ENCODE measurements at places on chromosomes 13 and 19.

GRCh38 chr13:91212231-91212630, 135.3 kb upstream of the MIR17HG start:
- DNase-seq = no peak
- no peaks in the 10 kb centered on the region for H3K36me3 ChIP-seq
- peak overlapping the region; percentile 65 for H3K27ac ChIP-seq
- H3K27me3 ChIP-seq = no peaks in the 10 kb centered on the region

- H3K27ac ChIP-seq = no peak overlapping the region
- H3K27me3 ChIP-seq = no peaks in the 10 kb centered on the region
- peaks cover 5% of the 10 kb centered on the region for H3K36me3 ChIP-seq
Measured at GRCh38 chr19:3094601-3095440, 659 bp downstream of the GNA11 start.

GRCh38 chr19:15463861-15464371, 428 bp downstream of the RASAL3 start:
- H3K4me1 ChIP-seq = no peaks in the 10 kb centered on the region
- H3K4me3 ChIP-seq = no peak overlapping the region
- no peaks in the 10 kb centered on the region for H3K36me3 ChIP-seq
- no peak overlapping the region for H3K27ac ChIP-seq
- no peak for DNase-seq
- peaks cover 12% of the 10 kb centered on the region for H3K27me3 ChIP-seq

DNA sequence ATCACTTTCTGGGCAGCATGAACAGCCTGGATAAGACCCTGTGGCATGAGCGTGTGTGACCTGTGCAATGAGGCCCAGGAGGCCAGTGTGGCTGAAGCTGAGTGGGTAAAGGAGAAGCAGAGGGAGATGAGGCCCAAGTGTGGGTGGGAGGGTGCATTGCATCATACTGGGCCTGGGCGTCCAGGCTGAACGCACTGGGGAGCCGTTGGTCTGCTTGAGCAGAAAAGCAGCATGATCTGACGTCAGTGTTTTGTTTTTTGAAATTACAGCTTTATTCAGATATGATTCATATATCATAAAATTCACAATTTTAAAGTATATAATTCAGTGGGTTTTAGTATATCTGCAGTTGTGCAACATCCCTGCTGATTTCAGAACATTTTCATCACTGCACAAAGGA, 409.7 kb downstream of the HS6ST3 start:
- H3K4me1 ChIP-seq = no peaks in the 10 kb centered on the region
- H3K27me3 ChIP-seq = no peaks in the 10 kb centered on the region
- H3K4me3 ChIP-seq = no peak overlapping the region
- no peaks in the 10 kb centered on the region for H3K36me3 ChIP-seq

- no peak overlapping the region for H3K4me3 ChIP-seq
- H3K27me3 ChIP-seq = no peaks in the 10 kb centered on the region
- H3K27ac ChIP-seq = no peak overlapping the region
- H3K36me3 ChIP-seq = no peaks in the 10 kb centered on the region
- peaks cover 3% of the 10 kb centered on the region for H3K4me1 ChIP-seq
Measured at GRCh38 chr13:76790526-76790925, 95.7 kb downstream of the KCTD12 start.

DNA sequence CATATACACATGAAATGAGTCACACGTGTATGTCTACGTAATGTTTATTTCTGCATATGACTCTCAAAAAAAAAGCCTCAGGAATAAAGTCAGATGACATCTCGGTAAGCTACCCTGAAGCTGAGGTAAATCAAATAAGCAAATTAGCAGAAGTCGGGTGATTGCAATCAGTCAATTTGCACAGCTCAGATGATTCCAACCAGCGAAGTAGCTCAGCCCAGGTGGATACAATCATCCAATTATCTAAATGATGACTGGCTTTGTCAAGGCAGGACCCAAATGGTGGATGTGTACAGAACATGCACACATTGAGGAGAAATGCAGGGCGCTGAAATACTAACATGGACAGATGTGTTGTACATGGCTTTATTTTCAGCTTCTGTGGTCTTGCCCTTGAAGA, 148.5 kb downstream of the ZNF486 start:
- no peaks in the 10 kb centered on the region for H3K36me3 ChIP-seq
- H3K4me1 ChIP-seq = no peaks in the 10 kb centered on the region
- no peak for DNase-seq

DNA sequence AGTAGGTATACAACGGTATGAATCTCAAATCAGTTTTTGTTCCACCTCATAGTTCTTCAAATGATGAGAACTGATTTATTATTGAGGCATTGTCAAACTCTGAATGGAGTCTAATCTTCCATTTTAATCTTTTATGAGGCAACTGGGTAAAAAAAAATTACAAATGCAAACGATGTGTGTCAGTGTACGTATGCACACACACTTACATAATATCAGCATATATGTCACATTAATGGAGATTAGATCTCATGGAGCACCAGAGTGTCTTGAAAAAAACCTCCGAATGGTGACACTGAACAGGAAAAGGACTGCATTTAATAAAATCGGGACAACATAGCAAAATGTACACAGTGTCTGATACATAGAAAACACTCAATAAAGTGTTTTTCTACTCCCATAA, 842.7 kb downstream of the EFNB2 start:
- H3K4me3 ChIP-seq = no peak overlapping the region
- H3K27me3 ChIP-seq = no peaks in the 10 kb centered on the region
- H3K4me1 ChIP-seq = no peaks in the 10 kb centered on the region
- H3K36me3 ChIP-seq = no peaks in the 10 kb centered on the region

GRCh38 chr19:31668921-31669320, 319.7 kb upstream of the TSHZ3 start:
- H3K4me3 ChIP-seq = no peak overlapping the region
- no peaks in the 10 kb centered on the region for H3K36me3 ChIP-seq
- no peak overlapping the region for H3K27ac ChIP-seq
- no peak for DNase-seq
- no peaks in the 10 kb centered on the region for H3K27me3 ChIP-seq

DNA sequence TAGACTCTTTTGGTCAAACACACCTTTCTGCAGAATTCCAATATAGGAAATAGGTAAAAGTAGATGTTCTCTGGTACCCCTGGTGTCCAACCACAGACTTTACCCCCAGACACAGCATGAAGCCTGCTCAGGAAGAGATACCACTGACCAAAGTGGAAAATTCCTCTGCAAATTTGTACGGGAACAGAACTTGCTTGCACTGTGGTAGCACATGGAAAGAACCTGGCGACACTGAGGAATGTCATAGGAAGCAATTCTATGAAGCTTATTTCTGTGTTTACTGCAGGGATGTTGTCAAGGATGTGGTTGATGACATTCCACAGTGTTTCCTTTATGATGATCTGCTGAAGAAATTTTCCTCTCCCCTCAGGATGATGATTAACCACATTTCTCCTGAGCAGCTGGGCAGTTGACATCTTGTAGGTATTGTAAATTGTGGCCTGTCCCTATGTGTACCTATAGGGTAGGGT, 48.9 kb upstream of the TNFSF11 start:
- no peak for DNase-seq
- no peak overlapping the region for H3K27ac ChIP-seq
- no peaks in the 10 kb centered on the region for H3K4me1 ChIP-seq
- no peak overlapping the region for H3K4me3 ChIP-seq

- H3K27ac ChIP-seq = no peak overlapping the region
- DNase-seq = peak; percentile 86
- no peaks in the 10 kb centered on the region for H3K36me3 ChIP-seq
- H3K4me3 ChIP-seq = no peak overlapping the region
- H3K27me3 ChIP-seq = no peaks in the 10 kb centered on the region
Measured at GRCh38 chr19:51514866-51515481, 13.4 kb upstream of the SIGLEC12 start.

DNA sequence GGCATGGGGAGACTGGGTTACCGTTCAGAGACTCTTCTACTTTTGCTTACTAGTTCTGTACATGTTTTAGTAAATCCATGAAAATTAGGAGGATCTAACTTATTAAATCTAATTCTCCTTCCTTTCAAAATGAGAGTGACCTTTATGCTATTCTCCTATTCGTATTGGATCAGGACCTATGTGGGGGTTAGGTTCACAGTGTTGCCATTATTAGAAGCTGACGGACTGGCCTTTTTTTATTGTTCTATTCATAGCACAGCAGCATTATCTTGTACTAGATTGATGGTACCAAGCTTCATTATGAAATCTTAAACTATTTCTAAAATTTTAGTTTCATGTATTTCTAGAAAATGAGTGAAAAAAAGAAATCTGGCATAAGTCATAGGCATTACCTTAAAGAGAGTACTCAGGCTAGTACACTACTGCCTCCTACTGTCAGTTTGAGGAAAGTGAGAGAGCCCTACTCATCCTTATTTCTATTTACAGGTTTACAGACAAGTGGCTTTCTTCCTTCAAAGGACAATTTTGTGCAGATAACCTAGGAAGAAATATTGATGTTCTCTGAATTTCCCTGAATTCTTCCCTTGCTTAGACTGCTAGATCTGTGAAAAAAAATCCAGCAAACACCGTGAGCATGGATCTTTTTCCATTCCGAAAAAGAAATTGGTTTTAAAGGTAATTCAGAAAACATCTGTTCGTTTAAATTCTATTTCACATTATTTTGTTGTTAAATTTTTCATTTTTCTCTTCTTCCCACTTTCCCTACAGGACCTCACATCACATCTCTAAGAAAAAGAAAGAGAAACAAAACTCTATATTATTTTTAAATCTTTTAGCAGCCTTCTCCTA, 485.5 kb downstream of the DIAPH3 start:
- DNase-seq = peak; percentile 29
- H3K27ac ChIP-seq = no peak overlapping the region
- no peaks in the 10 kb centered on the region for H3K36me3 ChIP-seq
- no peaks in the 10 kb centered on the region for H3K4me1 ChIP-seq
- no peak overlapping the region for H3K4me3 ChIP-seq

GRCh38 chr13:23500849-23501248, 67.3 kb upstream of the SACS start:
- H3K27me3 ChIP-seq = no peaks in the 10 kb centered on the region
- H3K36me3 ChIP-seq = no peaks in the 10 kb centered on the region
- H3K4me3 ChIP-seq = no peak overlapping the region
- DNase-seq = peak; percentile 95
- H3K27ac ChIP-seq = no peak overlapping the region

GRCh38 chr19:10911579-10912363, 16.7 kb downstream of the YIPF2 start:
- peaks cover 12% of the 10 kb centered on the region for H3K4me1 ChIP-seq
- DNase-seq = peak; percentile 50
- peaks cover 64% of the 10 kb centered on the region for H3K36me3 ChIP-seq
- H3K27ac ChIP-seq = peak overlapping the region; percentile 35

DNA sequence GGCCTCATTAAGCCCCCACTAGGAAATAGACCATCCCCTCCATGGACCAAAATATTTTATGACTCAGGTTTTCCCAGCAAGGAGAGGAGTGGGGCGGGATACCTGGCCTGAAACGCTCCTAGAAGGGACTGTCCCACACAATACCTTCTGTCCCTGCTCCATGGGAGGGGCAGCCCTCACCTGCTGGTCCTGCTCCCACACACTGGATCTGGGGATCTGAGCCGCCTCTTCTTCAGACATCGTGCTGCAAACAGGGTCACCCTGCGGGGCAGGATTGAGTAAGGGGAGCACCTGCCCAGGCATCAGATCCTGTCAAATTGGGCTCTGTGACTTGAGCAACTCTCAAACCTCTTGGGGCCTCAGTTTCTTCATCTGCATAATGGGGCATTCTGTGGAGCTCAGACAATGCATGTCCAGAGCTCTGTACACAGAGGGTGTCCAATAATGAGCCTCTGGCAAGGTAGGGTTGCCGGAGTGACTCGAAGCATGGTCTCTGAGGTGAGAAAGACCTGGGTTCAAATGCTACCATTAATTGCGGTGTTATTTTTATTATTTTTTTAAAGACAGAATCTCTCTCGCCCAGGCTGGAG, 1.1 kb downstream of the PLIN5 start:
- no peak for DNase-seq
- peaks cover 3% of the 10 kb centered on the region for H3K27me3 ChIP-seq
- no peaks in the 10 kb centered on the region for H3K36me3 ChIP-seq
- no peak overlapping the region for H3K27ac ChIP-seq
- peaks cover 8% of the 10 kb centered on the region for H3K4me1 ChIP-seq
- H3K4me3 ChIP-seq = no peak overlapping the region

- H3K4me3 ChIP-seq = no peak overlapping the region
- H3K27ac ChIP-seq = no peak overlapping the region
- no peak for DNase-seq
- H3K4me1 ChIP-seq = peaks cover 4% of the 10 kb centered on the region
- H3K36me3 ChIP-seq = no peaks in the 10 kb centered on the region
Measured at GRCh38 chr19:33865306-33865705, 68.6 kb downstream of the KCTD15 start.

- no peaks in the 10 kb centered on the region for H3K4me1 ChIP-seq
- no peak overlapping the region for H3K27ac ChIP-seq
- no peaks in the 10 kb centered on the region for H3K36me3 ChIP-seq
- no peak overlapping the region for H3K4me3 ChIP-seq
- DNase-seq = no peak
Measured at GRCh38 chr13:83057119-83057518, 825.2 kb downstream of the SLITRK1 start.

GRCh38 chr19:40803857-40804782, 5.1 kb downstream of the EGLN2 start:
- peaks cover 72% of the 10 kb centered on the region for H3K36me3 ChIP-seq
- no peaks in the 10 kb centered on the region for H3K27me3 ChIP-seq
- H3K27ac ChIP-seq = no peak overlapping the region
- DNase-seq = no peak
- no peak overlapping the region for H3K4me3 ChIP-seq

GRCh38 chr13:24854311-24854710, 90.3 kb downstream of the RNF17 start:
- no peak for DNase-seq
- no peaks in the 10 kb centered on the region for H3K36me3 ChIP-seq
- no peak overlapping the region for H3K4me3 ChIP-seq
- H3K27me3 ChIP-seq = no peaks in the 10 kb centered on the region
- no peak overlapping the region for H3K27ac ChIP-seq
- H3K4me1 ChIP-seq = no peaks in the 10 kb centered on the region

DNA sequence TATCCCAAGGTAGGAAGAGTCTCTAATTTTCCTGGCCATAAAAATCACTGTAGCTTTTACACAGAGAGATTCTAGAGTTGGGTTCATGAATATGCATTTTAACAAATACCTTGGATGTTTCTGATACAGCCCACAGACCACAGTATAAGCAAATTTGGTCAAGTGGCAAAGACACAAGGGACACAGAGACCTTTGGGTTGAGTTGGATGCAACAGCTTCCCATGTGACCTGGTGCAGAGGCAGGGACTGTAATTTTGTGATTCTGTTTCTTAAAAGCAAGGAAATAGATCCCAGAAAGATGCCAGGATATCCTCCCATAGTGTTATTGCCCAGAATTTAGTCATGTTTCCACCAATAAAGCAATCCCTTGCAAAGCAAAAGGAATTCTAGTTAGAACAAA, 27.0 kb downstream of the FPR3 start:
- H3K4me3 ChIP-seq = no peak overlapping the region
- peaks cover 3% of the 10 kb centered on the region for H3K4me1 ChIP-seq
- H3K36me3 ChIP-seq = no peaks in the 10 kb centered on the region
- DNase-seq = no peak

DNA sequence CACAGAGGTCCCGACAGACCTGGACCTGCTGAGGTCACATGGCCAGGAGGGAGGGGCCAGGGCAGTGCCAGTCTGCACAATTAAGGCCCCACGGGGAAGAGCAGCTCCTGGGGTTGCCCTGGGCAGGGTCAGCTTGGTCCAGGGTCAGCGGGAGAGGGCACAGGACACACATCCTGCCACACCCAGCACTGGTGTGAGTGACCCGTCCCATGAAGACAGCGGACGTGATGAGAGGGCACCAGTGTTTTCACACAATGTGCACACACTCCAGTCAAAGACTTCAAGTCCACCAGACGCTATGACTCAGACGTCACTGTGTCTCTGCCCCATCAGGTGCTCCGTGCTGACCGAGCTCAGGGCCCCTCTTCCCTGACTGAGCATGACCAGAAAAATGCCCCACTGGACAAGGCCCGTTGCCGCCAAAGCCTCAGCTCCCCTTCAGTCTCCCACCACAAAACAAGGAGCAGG, 4.2 kb downstream of the TMEM259 start:
- DNase-seq = no peak
- peaks cover 51% of the 10 kb centered on the region for H3K36me3 ChIP-seq
- H3K4me1 ChIP-seq = peaks cover 28% of the 10 kb centered on the region
- peak overlapping the region; percentile 24 for H3K27ac ChIP-seq
- H3K4me3 ChIP-seq = no peak overlapping the region
